Neural progenitor cell (in vitro differentiated cells): ENCODE measurements at places on chromosomes 16 and 17. TPM values are rescaled to one million over a fixed set of nuclear protein-coding genes. Genes with fewer than 3 reads are reported as not detected.

The ZFP3 gene
- 0.19 and 0.34 TPM in 2 replicates for total RNA-seq

DNA sequence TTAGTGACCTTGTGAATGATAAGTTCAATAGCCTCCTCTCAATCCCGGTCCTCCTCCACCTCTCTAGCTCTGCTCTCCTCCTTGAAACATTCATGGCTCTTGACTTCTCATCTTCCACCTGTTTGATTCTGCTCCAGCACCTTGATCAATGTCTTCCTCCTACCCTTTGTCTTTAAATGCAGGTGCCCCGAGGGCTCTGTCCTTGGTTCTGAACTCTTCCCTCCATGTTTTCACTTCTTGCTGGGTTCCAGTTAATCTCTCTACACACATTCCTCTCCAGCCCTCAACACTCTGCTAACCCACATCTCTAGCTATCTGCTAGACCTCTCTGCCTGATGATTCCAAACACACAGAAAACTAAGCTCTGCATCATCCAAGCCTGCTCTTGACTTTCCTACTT is 13.4 kb downstream of the CD300E start:
- no peak overlapping the region for H3K4me3 ChIP-seq
- H3K4me1 ChIP-seq, result no peaks in the 10 kb centered on the region
- peaks cover 70% of the 10 kb centered on the region for H3K27me3 ChIP-seq
- no peak overlapping the region for H3K27ac ChIP-seq

GRCh38 chr17:48756830-48757251 is 28.3 kb upstream of the HOXB13 start:
- peaks cover 100% of the 10 kb centered on the region for H3K27me3 ChIP-seq
- H3K4me3 ChIP-seq, result no peak overlapping the region
- no peak for DNase-seq
- peaks cover 6% of the 10 kb centered on the region for H3K4me1 ChIP-seq
- no peak overlapping the region for H3K27ac ChIP-seq
- no peaks in the 10 kb centered on the region for H3K36me3 ChIP-seq

- H3K27me3 ChIP-seq, result no peaks in the 10 kb centered on the region
- H3K36me3 ChIP-seq, result no peaks in the 10 kb centered on the region
- H3K27ac ChIP-seq, result no peak overlapping the region
- no peak for DNase-seq
- H3K4me3 ChIP-seq, result no peak overlapping the region
Measured at GRCh38 chr16:82194086-82194485, 24.1 kb upstream of the MPHOSPH6 start.

DNA sequence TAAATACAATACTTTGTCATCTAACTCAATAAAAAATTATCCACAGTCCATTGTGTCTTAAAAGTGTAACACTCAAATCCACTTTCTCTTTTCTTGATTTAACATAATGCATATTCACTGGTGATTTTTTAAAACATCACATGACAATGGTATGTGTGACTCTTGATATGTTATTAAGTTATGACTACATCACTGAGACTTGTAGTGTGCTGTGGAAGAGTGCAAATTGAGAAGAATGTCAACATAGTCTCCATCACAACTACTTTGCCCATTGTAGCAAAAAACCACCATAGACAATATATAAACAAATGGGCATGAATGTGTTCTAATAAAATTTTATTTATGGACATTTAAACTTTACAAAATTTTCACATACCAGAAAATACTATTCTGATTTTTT is 380.7 kb upstream of the PMFBP1 start:
- no peaks in the 10 kb centered on the region for H3K36me3 ChIP-seq
- no peak overlapping the region for H3K27ac ChIP-seq
- H3K4me3 ChIP-seq, result no peak overlapping the region
- DNase-seq, result no peak
- no peaks in the 10 kb centered on the region for H3K27me3 ChIP-seq
- H3K4me1 ChIP-seq, result no peaks in the 10 kb centered on the region

DNA sequence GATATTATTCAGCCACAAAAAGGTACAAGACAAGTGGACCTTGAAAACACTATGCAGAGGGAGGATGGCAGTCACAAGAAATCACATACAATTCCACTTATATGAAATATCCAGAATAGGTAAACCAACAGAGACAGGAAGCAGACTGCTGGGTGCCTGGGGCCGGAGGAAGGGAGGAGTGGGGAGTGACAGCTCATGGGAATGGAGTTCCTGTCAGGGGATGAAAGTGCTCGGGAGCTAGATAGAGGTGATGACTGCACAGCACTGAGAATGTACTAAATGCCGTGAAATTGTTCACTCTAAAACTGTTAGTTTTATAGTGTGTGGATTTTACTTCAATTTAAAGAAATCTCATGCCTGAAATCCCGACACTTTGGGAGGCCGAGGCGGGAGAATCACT is 74.2 kb upstream of the MED9 start:
- no peak for DNase-seq
- H3K27ac ChIP-seq, result no peak overlapping the region
- H3K4me3 ChIP-seq, result no peak overlapping the region
- H3K27me3 ChIP-seq, result no peaks in the 10 kb centered on the region
- no peaks in the 10 kb centered on the region for H3K4me1 ChIP-seq
- H3K36me3 ChIP-seq, result no peaks in the 10 kb centered on the region

- no peak overlapping the region for H3K4me3 ChIP-seq
- H3K4me1 ChIP-seq, result peaks cover 8% of the 10 kb centered on the region
- DNase-seq, result no peak
Measured at GRCh38 chr16:71670537-71670936, 44.6 kb downstream of the MARVELD3 start.
